SW 1271 (cell line): ENCODE measurements at places on chromosomes 11 and 22.

DNA sequence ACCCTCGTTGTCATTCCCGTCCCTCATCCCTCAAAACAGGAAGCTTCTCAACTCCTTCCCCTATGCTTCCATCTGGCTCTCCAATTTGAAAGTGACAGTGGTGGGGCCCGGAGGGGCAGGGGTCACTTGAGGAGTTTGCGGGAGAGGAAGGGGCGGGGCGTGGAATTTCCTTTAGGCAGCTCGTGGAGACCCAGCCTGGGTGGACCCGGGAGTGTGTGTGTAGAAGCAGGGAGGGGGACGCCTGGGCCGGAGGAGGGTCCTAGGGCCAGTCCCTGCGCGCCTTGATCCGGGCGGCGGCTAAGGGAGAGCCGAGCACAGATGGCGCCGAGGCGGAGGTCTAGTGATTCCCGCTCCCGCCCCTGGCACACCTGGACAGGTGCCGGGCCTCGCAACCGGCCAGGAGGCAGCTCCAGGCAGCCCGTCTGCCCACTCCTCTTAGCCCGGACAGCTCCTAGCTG is 7.8 kb upstream of the PAX6 start:
- DNase-seq = no peak

DNA sequence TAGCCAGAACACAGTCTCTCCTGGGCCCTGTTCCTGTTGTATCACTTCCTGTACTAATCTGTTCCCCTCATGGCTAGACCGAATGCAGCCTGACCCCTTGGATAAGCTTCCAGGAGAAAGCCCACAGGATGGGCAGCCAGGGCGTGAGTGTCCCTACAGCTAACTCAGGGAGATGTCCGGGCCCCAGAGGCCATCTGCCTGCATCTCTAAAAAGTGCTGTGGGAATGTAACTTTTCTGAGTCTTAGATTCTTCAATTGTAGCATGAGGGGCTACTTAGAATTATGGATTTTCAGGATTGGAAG is 7.7 kb upstream of the MALAT1 start:
- no peak for DNase-seq

DNA sequence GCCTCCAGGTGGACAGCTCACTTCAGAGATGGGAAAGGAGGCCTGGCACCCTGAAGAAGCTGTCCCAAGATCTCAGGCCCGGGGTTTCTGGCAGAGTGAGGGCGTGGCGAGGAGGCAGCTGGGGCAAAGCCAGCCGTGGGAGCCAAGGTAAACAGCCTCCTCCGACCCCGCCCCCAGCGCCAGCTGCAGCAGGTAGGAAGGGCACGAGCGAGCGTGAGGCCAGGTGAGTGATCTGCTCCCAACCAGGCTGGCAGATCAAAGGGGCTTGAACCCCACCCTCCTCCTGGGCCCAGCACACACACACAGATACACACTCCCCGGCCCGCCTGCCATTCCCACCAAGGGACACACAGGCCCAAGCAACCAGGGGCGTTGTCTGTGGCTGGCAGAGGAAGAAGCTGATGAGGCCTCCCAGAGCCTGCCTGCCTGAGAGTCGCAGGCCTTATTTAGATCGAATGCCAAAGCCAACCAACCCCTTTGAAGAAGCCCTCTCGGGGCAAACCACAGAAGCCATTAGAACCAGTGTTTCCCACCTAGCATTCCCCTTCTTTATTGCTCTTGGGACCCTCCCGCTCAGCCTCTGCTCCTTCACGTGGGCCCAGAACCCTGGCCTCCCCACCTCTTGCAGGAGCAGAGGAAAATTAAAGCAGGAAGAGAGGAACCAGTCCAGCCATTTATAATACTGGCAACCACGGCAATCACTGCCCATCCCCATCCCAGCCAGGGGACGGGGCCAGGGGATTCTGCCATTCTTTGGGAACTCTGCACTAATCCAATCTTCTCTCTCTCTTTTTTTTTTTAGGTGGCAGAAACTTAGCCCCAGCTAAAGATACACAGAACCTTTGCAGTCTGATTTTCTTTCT is 5.0 kb downstream of the PDGFB start:
- DNase-seq = no peak

DNA sequence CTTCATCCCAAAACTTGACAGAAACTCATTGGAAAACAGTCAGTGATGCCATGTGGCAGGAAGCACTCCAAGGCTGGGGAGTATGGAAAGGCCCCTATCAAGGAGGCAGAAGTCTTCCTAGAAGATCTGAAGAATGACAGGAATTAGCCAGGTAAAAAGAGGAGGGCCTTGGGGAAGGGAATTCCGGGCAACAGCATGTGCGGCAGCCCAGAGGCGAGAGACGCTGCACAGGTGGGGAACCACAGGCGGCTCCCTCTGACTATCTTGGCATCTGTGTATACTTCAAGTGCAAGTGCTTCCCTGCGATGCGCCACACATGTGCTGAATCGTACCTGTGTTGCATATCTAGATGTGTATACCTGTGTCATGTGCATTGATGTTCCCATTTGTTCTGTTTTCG is 12.7 kb downstream of the PDE2A start:
- DNase-seq = no peak
